ENCODE measurements at places on chromosomes 1 and 21. TPM values are rescaled to one million over a fixed set of nuclear protein-coding genes. Genes with fewer than 3 reads are reported as not detected.
A peak's percentile ranks its signal among the peaks of the same experiment; 100 is the strongest.

The C1orf50 gene
- 4.7 TPM for total RNA-seq

The EXTL1 gene
- total RNA-seq, result 101 TPM

The DCDC2B gene
- total RNA-seq, result not detected

The DNAI4 gene
- total RNA-seq, result 3.7 TPM

DNA sequence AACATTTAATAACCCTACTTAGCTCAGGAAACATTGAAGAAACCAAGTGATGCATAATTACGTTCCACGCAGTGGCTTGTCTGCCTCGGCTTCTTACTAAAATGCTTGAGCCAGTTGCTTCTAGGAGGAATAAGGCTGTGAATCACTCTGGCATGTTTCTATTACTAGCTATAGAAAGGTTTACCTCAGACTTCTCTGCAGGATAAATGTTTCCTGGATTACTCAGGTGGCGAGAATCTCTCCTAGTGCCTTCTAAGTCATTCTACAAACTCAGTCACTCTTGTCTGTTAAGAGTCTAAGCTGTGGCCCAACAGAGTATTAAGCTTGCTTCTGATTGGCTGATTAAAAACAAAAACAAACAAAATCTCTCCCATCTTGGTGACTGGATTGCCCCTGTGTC, 92.0 kb upstream of the RALGPS2 start:
- DNase-seq, result no peak

DNA sequence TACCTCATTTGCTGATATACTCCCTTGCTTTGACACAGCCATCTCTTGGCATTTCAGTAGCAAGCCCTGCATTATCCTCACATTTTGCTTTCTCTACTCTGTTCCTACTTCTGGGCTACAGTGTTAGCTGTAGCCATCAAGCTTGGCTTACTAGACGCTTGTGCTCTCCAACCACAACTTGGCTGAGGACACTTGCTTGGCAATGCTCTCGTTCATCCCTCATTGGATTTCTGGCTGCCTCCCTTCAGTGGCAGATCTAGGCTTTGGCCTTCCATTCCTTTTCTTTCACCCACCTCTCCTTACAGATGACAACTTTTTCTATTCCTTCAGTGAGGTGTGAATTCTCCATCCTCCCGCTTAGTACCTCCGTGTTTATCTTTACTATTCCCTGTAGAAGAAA, 428.7 kb upstream of the LRRC7 start:
- peak; percentile 19 for DNase-seq

DNA sequence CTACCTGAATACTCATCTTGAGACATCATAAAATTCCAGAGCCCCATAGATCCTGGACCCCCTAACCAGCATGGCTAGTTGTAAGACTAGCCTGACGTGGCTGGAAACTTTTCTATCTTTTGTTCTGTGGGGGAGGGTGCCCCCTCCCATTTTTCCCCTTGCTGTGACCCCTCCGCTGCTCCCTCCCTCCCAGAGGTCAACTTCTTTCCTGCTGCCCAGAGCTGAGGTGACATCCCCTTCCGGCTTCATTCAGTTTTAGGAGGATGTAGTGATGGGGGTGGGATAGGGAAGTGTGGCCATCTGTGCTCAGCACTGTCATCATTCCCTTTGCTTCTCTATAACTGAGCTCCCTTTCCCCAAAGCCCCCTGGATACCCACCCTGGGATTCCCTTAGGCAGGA, 4.4 kb upstream of the SLC41A1 start:
- no peak for DNase-seq

Data from G401 (cell line).